ENCODE measurements at places on chromosomes 2 and 18. TPM values are rescaled to one million over a fixed set of nuclear protein-coding genes. Genes with fewer than 3 reads are reported as not detected.

SAG gene
- not detected for total RNA-seq

IL1B gene
- total RNA-seq, result 5.0 TPM

FLACC1 gene
- total RNA-seq, result 0.75 TPM

VAMP8 gene
- total RNA-seq, result 94.0 TPM

STAT1 gene
- total RNA-seq, result 56.5 TPM

CCDC121 gene
- 1.2 TPM for total RNA-seq

DSG4 gene
- total RNA-seq, result not detected

DNA sequence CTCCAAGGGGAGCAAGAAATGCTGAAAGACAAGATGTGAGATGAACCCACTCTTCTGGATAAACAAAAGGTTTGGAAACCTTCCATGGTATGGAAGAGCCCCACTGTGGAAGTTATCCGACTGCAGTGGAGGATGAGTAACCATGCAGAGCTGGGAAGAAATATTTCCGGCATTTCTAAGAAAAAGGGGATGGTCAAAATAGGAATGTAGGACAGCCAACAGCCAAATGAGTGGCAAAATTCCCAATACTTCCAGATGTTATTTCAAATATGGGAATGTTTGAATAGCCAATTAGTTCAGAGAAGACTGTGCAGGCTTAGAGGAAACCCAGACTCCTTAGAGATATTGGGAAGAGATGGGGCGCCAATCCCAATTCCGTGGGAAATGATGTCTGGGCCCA is 246.8 kb downstream of the RAD51AP2 start:
- no peak for DNase-seq

- no peak for DNase-seq
Measured at GRCh38 chr2:133658020-133658903, 90.0 kb upstream of the NCKAP5 start.

- no peak for DNase-seq
Measured at GRCh38 chr2:16243411-16243996, 303.2 kb downstream of the MYCN start.

DNA sequence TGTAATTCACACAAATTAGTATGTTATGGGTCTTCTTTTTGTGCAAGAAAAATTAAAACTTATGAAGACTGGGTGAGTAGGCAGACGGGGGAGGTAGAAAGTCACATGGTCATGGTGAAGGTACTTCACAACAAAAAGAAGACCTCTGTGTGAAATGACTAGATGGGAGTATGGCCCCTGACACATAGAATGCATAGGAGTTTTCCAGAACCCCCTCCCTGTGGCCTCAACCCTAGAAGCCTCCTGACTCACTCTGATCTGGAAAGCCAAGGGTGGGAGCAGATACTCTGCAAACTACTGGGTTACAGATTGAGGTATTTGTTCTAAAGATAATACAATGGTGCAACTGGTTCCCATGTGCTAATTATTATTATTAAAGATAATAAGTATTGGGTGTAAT is 23.2 kb downstream of the SATB2 start:
- DNase-seq, result no peak

DNA sequence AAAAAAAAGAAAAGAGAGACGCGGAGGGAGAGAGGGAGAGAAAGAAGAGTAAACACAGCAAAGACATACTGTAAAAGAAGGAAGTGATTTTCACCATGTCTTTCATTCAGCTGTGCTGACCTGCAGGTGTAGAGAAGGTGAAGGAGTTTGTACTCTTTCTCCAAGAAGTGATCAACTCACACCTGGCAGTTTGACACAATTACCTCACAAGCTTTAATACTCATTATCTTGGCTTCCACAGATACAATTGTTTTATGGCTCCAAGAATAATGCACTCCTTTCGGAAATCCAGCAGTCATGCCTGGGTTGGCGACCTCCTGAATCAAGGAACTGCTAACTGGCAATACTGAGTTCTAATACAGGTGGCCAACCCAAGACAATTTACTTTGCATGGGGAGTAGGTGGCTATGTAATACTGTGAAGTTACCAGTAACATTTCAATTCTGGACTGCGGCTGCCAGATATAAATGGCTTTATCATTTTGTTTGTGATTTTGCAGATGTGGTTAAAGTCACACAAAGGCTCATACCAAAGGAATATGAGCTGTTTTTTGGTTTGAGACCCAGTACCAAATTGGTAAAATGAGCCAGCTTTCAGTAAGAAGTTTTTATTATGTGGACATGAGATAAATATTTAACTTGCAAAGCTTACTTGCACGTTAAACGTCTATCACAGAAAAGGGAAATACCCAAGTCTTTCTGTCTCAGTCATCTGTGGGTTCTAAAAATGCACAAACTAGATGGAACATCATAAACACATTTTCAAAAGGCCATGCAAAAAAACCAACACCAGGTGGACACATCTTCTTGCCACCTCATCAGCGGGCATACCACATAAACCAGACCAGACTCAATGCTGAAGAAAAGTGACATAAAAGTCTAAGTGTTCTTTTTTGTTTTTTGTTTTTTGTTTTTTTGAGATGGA is 69.3 kb downstream of the NCKAP5 start:
- DNase-seq, result no peak

- no peak for DNase-seq
Measured at GRCh38 chr2:200930947-200931626, 32.4 kb downstream of the ORC2 start.

GRCh38 chr2:152624805-152625204 is 92.5 kb downstream of the PRPF40A start:
- no peak for DNase-seq

- no peak for DNase-seq
Measured at GRCh38 chr2:23746141-23746863, 180.6 kb downstream of the ATAD2B start.

DNA sequence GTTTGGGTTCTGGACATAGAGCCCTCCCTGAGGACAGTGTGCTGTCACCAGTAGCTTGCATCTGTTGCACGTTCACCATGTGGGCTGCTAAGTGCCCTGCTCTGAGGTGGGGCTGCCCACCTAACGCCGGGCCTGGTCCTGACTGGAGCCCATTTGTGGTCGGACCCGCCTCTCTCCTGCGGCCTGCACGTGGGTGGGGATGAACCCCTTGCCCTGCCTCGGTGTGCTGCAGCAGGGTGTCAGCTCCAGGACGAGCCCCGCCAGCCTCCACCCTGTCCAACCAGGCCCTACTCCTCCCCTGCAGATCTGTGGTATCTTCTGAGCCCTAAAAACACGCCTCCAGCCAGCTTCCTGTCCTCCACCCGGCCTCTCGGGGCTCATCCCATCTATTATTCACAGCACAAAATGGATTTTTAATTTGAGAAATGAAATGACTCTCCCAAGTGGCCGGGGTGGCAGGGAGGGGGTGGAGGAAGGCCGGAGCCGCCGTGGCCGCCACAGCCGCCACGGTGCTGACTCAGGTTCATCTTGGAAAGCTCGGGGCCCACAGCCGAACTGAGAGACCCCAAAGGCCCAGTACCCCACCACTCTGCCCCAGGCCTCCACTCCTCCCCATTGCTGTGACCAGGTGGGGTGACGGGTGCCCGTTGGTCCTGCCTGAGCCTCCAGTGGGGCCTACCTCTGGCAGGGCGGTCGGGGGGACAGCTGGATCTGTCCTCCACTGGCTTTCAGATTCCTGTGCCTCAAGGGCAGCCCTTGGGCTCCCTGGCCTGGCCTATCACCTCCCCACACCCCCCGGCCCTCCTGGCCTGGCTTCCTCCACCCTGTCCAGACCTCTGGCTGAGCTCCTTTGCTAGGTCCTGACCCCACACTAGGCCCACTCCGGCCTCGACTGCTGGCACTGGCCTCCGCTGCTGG is 2.8 kb upstream of the ECEL1 start:
- no peak for DNase-seq

- no peak for DNase-seq
Measured at GRCh38 chr18:44709307-44710126, 28.8 kb downstream of the SETBP1 start.

GRCh38 chr2:205655779-205656456 is 26.4 kb upstream of the NRP2 start:
- no peak for DNase-seq

DNA sequence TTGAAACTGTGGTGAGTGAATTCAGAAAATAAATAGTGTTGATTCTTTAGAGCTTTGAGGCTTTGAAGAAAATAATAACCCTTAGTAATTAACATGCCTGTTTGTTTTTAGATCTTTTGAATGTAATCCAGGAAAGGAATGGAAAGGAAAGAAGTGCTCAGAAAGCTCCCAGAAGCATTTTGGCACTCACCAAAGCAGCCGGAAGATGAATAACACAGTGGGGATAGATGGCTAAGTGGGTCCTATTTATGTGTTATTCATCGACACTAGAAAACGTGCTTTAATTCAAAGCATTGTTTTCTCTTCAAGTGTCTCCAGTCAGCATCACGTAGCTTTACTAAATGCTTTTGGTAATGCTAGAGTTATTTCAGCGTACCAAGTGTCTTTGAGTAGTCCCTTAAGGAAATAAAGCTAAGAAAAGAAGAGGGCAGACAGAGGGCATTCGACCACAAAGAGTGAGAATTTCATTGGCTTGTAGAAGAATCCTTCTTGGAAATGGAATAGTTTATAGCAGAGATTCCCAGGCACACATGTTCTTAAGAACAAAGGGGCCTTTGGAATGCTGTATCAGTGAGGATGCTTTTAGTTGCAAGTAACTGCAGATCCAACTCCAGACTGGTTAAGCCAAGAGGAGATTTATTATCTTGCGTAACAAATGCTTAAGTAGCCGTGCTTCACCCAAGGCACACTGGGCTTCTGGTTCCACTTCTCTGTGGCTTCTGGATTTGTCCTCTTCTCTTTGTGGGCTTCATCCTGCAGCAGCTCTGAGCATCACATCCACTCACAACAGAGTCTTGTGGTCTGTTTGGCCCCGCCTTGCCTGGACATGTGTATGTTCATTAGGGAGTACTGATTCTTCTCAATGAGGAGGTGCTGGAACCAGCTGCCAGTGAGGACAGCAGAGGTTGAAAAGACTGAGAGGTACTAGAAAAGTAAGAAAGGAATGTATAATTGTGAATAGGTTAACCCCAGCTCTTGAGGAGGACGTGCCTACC is 63.6 kb upstream of the LTBP1 start:
- no peak for DNase-seq

- no peak for DNase-seq
Measured at GRCh38 chr18:65788373-65788772, 37.6 kb downstream of the CDH7 start.

DNA sequence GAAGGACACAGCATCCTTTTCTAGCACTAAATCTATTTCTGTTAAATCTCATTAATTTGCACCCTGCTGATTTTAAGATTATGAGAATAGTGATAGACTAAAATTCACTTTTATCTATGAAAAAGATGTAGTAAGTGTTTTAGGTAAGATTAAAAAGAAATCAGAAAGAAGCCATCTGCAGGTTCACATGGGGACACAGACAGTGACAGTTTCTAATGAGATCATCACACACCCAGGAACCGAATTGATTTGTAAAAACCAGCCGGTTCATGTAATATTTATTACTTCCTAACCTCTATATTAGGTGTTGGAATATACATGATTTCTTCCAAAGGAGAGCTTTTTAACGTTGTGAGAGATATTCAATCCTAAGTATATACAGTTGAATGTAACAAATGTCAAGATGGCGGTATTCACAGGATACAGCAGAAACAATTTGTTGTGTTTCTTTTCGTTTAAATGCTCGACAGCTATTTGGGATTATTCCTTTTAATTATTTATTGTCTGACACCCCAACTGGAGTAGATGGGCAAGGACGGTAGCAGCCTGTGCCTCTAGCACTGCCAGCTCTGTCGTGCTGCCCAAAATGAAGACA is 223.4 kb downstream of the CCDC102B start:
- no peak for DNase-seq

DNA sequence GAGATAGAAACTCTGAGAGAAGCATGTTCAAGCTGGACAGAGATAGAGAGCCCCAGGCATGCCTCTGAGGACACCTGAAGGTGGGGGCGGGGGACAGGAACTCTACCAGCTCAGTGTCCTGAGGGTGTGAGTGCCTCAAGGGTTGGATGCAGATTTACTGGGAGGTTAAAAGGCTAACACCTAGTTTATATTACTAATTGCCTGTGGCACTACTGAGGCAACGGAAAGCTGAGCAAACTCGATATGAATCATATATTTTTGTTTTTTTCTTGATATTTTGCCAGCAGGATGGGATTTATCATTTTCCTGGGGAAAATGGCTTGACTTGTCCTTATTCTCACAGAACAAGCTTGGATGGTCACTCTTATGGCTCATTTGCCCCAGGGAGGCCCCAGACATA is 319.5 kb downstream of the ALK start:
- peak; percentile 24 for DNase-seq

GRCh38 chr18:78505851-78506461 is 473.7 kb upstream of the SALL3 start:
- DNase-seq, result no peak

- DNase-seq, result no peak
Measured at GRCh38 chr2:72300147-72300684, 152.6 kb upstream of the CYP26B1 start.

DNA sequence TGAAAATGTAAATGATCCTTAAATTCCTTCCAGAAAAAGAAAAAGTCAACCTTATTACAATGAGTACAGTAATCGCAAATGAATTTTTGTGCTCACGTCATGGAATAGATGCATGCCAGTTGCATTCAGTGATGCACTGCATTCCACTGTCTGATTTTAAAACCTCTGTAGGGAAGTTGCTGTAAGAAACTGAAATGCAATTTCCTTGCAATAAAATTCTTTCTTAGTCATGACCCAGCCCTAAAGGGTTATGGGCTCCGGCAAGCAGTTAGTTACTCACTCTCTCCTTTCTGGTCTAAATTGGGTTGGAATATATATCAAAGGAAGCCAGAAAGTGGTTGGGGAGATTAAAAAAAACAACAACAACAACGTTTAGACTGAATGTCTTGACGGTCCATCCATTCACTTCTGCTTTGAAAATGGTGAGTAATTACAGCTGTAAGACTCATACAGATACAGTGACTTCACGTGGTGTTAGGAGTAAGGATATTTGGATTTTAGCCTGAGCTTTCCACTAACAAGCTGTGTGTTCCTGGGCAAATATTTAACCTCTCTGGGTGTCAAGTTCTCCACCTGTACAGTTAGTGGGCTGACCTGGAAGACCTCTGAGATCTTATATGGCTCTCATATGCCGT is 8.6 kb upstream of the RND3 start:
- DNase-seq, result peak; percentile 92

Data from mammary epithelial cell (primary cell).